ENCODE measurements at places on chromosomes 12 and 14. TPM values are rescaled to one million over a fixed set of nuclear protein-coding genes. Genes with fewer than 3 reads are reported as not detected.
A peak's percentile ranks its signal among the peaks of the same experiment; 100 is the strongest.

BCL11B gene
- 3.4 TPM for polyA plus RNA-seq

NKX2-1 gene
- polyA plus RNA-seq = 148 TPM

AQP2 gene
- polyA plus RNA-seq = 0.11 TPM

- DNase-seq = no peak
These were observed 22.2 kb upstream of the HDAC7 start for GRCh38 chr12:47841910-47842309.

DNA sequence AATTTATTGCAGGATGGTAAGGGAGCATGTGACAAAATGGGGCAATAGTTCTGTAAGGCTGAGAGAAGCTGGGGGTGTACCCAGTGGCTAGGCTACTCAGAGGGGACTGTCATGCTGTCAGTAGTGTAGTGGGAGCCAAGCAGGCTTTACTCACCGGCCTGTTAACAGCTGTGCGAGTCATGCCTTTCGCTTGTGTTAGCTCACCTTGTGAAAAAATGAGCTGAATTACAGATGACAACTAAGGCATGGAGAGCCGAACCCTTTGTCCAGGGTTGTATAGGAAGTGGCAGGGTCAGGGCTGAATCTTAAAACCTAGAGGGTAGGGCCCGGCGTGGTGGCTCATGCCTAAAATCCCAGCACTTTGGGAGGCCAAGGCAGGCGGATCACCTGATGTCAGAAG is 37.9 kb downstream of the SH2B3 start:
- no peak for DNase-seq

DNA sequence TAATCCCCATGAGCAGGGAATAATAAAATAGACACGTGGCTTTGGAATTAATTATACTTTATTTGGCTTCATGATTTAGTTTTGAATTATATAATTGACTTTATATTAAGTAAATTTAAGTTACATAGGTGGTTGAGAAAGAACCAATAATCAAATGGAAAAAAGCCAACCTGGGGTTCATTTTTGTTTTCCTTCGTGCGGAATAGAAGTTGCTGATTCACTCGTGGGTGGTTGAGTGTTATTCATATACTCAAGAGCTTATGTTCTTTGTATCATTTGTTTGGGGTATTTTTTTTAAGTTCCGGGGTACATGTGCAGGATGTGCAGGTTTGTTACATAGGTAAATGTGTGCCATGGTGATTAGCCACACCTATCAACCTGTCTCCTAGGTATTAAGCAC is 58.0 kb downstream of the ZNF664 start:
- DNase-seq = no peak

DNA sequence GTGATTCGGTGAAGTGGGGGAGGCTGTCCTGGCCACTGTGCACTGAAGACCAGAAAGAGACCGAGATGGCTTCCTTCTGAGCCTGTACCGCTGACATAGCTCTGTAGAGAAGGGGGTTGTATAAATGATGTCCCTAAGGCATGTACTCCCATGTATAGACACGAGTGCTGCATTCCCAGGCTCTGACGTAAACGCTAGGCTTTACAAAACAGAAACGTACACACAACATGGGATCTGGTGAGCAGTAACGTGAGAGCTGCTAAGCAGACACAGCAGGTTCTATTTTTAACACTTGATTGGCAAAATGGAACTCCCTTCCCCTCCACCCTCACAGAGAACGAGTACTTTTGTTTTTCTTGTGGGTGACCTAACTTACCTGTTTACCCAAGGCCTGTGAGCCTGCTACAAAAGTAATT is 35.9 kb downstream of the ACADS start:
- peak; percentile 48 for DNase-seq

- DNase-seq = no peak
These were observed 26.9 kb downstream of the WBP11 start for GRCh38 chr12:14776236-14776961.
